CD4-positive, alpha-beta T cell treated with Interleukin-12 subunit alpha and Interleukin-12 subunit beta, for 1 hour (primary cell): ENCODE measurements at places on chromosomes 13 and 19.

DNA sequence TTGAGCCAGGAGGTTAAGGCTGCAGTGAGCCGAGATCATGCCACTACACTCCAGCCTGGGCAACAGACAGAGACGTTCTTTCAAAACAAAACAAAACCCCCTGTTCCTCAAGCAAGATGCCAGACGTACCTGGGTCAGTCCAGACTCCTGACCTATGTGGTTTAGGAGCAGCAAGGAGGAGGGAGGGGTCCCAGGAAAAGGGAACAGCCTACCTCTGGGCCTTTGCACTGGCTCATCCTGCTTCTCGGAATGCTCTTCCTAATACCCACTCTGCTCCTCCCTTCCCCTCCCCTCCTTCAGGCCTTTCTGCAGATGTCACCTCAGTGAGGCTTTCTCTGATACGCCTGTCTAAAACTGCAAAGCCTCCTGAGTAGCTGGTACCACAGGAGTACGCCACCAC is 9.5 kb downstream of the RINL start:
- no peak for DNase-seq

DNA sequence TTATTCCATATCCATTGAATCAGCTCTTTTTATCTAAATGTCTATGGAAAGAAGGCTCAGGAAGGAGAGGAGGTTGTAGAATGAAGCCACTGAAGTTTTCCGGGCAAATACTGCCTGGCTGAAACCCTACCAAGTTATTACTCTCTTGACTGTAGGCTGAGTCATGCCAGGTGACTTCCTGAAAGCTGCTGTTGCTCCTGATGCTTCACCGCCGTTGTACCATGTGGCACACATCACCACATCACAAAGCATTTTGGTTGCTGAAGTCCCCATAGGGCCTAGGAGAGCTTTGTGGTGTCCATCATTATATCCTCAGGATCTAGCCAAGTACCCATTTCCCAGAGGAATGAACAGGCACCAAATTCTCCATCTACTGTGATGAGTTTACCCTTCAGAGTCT is 11.1 kb upstream of the TDRD12 start:
- no peak for DNase-seq

- DNase-seq, result no peak
These were observed 13.9 kb downstream of the TINCR start for GRCh38 chr19:5553892-5554291.

- no peak for DNase-seq
These were observed 10.2 kb upstream of the TMEM160 start for GRCh38 chr19:47058621-47059022.

DNA sequence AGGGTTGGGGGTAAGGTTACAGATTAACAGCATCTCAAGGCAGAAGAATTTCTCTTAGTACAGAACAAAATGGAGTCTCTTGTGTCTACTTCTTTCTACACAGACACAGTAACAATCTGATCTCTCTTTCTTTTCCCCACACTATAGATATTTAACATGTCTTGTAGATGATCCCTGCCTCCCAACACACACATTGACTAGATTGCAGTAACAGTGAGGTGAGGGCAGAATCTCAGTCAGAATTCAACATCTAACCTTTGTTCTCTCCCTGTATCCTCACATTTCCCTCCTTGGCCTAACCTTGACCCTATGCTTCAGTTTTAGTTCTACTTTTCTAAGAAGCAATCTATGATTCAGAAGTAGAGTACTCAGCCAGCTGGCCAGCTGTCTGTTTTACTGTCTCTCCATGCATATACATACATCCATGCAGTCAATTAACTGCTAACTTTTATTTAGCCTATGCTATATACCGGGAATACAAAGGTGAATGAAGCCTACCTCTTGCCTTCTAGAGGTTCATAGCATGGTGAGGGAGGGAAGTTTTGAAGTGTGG is 18.1 kb downstream of the DNAJC15 start:
- DNase-seq, result no peak

GRCh38 chr19:41554907-41555306 is 21.1 kb upstream of the CEACAM21 start:
- DNase-seq, result peak; percentile 74

DNA sequence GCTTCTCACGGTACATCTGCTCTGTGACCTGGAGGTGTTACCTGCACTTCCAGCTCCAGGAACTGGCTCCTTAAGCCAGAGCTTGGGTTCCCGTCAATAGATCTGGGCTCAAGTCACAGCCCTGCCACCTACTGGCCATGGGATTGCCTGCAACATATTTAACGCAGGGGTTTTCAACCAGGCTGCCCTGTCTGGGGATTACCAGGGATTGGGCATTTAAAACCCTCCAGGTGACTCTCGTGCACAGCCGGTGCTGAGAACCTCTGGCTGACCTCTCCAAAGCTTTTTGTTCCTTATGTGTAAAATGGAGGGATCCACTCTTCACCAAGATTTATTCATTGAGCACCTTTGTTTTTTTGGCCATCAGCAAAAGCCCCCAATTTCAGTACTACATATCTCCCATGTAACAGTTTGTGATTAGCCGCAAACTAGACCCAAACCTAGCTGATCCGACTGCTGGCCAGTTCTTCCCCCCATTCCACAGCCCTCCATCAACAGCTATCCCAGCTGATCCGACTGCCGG is 76.6 kb upstream of the STK24 start:
- DNase-seq, result peak; percentile 74

- DNase-seq, result no peak
These were observed 4.0 kb downstream of the HSPB6 start for GRCh38 chr19:35752746-35753350.

DNA sequence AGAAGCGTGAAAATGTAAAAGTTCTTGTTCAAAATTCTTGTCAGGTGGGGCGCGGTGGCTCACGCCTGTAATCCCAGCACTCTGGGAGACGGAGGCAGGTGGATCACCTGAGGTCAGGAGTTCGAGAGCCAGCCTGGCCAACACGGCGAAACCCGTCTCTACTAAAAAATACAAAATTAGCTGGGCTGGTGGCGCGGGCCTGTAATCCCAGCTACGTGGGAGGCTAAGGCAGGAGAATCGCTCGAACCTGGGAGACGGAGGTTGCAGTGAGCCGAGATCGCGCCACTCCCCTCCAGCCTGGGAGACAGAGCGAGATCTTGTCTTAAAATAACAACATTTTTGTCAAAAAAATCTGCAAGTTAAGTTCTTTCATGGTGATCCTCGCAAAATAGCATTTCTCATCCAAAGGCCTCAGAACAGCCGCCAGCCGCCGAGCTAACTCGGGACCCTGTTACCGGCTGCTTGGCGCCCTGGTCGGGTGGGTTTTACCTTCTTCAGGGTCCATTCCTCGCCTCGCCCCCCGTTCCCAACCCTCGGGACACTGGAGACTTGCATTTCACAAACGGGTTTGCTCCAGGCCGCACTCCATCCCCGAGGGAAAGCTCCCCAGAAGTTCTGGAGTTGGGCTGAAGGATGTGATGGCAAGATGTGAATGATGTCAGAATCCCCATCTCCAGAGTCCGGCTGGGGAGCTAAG is 1.6 kb downstream of the LATS2 start:
- DNase-seq, result no peak

DNA sequence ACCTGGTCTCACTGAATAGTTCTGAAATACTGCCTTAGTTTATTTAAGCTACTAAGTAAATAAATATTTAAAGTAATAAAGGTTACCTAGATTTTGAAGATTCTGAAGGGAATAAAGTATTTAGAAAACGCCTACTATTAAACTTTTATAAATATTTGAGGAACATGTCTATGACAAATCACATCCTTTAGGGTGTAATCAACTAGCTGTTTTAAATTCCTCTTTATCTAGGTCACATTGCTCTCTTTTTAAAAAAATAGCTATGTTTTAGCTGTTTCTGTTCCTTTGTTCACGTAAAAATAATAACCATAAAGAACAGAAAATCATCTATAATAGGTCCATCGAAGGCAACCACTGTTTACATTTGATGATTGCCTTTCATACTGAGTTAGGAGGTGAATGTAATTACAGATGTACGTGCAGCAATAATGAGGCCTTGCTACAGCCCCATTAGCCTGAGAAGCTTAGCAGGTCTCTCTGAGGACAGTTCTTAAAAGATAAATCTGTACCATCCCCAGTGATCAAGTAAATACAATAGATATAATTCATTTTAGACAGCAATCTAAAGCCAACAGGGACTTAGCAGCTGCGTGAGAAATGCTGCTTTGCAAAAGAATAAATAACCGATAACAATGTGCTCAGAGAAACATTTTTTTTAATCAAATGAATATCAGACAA is 449.5 kb downstream of the LIG4 start:
- DNase-seq, result no peak

GRCh38 chr13:110925023-110925612 is 10.2 kb upstream of the ANKRD10 start:
- DNase-seq, result peak; percentile 23

DNA sequence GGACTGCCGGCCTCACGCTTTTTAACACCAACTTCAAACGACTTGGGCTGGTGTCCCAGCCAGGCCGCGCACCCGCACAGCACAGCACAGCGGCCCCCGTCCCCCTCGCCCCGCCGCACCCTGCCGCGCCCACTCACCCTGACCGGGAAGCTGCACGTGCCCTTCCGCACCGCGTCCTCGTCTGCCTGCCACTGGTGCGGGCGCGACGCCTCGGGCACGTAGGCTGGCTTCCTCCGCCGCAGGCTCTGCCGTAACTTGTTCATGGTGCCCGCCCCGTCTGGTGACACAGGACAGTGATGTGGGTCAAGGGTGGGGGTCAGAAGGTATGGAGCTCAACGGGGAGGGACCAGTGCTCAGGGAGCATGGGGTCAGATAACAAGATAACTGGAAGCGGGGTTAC is 6.2 kb downstream of the NUMBL start:
- no peak for DNase-seq

GRCh38 chr13:45238945-45239795 is 38.3 kb upstream of the KCTD4 start:
- DNase-seq, result no peak

DNA sequence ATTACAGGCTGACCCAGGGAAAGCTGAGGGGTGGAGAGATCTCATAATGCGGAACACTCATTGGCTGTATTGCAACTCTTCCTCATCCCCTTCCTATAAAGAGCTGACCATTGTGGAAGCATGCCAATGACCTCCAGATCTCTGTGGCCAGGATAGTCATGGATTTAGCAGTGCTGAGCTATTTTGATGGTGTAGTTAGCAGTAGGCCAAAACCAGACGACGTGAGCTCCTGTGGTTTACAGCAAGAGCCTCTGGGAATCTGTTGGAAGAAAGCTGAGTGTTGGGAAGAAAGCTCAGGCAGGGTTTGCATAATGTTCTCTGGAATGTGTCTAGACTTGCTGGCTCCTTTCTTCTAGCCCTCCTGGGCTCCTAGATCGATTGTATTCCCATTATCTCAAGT is 187.5 kb upstream of the GPC6 start:
- DNase-seq, result no peak

- no peak for DNase-seq
These were observed 3.3 kb upstream of the RDH13 start for GRCh38 chr19:55066107-55066709.

GRCh38 chr19:49333811-49334288 is 1.4 kb upstream of the CD37 start:
- peak; percentile 75 for DNase-seq

GRCh38 chr19:48544856-48545750 is 6.9 kb upstream of the SULT2B1 start:
- no peak for DNase-seq

DNA sequence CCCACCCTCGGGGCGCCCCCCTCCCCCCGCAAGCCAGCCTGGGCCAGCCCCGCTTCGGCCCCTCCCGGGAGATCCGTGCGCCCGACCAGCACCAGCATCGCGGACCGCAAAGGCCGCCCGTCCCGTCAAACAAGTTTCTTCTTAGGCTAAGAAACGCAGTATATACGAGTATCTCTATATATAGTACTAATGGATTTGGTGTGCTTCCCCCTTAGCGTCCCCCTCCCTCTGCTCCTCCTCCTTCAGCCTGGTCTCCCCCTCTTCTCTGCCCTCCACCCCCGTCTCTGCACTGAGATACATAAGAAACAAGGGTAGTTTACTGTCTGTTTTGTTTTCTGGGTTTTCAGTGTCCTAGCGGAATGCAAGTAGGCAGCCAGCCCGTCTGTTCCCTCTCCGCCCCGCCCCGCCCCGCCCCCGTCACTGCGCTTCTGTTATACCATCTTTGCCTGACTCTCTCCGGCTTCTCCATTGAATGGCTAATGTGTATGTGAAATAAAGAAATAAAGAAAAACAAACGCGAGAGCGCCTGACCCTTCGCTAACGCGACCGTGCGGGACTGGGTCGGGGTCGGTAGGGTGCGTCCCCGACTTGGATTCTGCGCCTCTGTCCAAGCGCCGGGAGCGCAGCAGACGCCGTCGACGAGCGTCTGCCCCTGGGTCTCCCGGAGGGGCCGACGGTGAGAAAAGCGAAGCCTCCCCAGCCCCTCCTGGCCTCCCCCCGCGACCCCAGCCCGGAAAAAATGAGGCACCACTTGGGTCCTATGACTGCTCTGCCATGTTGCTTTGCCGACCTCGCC is 4.2 kb downstream of the LYL1 start:
- DNase-seq, result peak; percentile 49

- DNase-seq, result no peak
These were observed 2269.2 kb upstream of the PCDH20 start for GRCh38 chr13:63684822-63685221.

GRCh38 chr13:108777421-108778420 is 148.3 kb downstream of the MYO16 start:
- DNase-seq, result no peak

DNA sequence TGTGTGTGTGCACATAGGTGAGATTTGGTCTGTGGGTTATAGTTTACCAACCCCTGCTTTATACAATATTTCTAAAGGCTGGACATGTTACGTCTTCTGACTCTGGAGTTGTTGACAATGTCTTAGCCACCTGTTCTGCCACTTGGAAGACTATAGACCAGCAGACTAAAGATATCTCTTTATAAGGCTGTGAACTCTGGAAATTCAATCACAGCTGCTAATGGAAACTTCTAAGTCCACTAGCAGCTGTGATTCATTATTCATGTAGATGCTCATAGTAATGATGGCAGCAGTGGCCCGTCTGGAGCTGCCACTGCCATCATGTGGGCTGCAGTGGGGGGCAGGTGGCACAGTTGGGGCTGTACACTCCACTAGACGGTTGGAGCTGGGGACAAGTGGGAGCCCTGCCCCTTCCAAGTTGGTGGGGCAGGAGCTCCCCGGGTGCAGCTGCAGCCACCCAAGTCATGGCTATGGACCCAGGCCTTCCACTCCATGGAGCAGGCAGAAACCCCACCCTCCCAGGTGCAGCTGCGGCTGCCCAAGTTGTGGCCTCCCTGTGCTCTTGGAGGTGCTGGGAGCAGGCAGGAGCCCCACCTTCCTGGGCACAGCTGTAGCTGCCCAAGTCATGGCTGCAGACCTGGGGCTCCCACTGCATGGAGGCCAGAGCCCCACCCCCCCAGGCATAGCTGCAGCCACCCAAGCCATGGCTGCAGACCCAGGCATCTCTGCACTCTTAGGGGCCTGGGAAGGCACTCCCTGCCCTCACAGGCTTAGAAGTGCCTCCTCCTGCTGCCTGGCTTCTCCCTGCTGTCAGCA is 8.8 kb downstream of the IGFL4 start:
- no peak for DNase-seq
